Brain pericyte (primary cell): ENCODE measurements at places on chromosomes 6 and 20.

DNA sequence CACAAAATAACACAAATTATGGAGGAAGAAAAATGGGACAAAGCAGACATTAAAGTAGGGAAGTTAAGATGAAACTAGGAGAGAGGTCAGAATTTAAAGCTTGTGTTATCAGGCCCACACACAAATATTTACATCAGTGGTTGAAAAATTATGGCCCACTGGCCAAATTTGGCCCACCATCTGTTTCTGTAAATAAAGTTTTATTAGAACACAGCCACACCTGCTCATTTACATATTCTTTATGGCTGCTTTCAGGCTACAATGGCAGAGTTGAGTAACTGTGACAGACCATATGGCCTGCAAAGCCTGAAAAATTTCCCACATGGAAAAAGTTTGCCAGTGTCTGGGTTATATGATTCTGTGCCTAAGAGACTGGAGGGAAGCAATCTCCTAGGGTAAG is 49.0 kb downstream of the SLC22A23 start:
- no peak for DNase-seq

GRCh38 chr6:85685713-85686112 is 43.0 kb upstream of the SYNCRIP start:
- DNase-seq, result no peak

GRCh38 chr6:4320860-4321259 is 185.5 kb upstream of the ECI2 start:
- no peak for DNase-seq

GRCh38 chr6:43146261-43146660 is 24.8 kb upstream of the SRF start:
- DNase-seq, result no peak

DNA sequence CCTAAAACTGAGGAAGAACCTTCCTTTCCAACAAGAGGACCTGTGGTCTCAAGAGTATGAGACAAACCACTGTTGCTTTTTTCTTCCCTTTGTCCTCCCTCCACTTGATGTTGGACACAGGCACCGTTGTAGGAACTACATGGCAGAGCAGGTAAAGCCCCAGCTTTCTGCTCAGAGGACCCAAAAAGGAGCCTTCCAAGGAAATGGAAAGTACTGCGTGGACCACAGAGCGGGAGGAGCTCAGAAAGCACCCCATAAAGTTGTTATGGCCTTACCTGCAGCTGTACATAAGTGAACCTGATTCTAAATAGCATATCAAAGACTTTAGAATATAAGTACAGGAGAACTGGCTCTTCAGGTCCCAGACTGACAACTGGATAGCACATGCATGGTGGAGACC is 29.4 kb downstream of the TMEM74B start:
- DNase-seq, result no peak
